CD8-positive, alpha-beta memory T cell (primary cell): ENCODE measurements at places on chromosomes 3 and 15. TPM values are rescaled to one million over a fixed set of nuclear protein-coding genes. Genes with fewer than 3 reads are reported as not detected.

GRCh38 chr3:8596321-8597218 lies 48.0 kb downstream of the SSUH2 start:
- H3K27ac ChIP-seq, result no peak overlapping the region
- no peaks in the 10 kb centered on the region for H3K36me3 ChIP-seq
- no peaks in the 10 kb centered on the region for H3K27me3 ChIP-seq
- no peak overlapping the region for H3K4me3 ChIP-seq

DNA sequence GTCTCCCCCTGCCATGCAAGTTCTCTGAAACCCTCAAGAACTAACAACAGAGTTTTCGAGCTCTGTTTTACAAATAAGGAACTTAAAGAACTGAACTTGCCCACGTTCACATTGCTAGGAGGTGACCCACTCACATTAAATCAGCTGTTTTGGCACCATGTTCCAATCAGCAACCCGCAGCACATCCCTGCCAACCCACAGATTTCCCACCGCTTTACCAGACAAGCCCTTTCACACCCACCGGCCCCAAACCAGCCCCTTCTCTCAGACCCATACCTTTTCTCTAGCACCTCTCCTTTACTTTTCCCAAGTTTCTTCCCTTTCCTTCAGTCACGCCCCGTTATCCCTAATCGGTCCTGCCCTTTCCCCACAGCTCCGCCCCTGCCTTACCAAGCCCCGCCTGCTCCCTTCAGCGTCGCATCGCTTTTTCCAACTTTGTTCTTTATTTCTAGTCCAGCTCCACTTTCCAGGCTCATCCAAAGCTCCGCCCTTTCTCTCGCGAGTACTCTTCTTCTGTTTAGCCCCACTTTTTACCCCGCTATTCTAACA lies 804 bp upstream of the BRPF1 start:
- H3K4me3 ChIP-seq, result peak overlapping the region; percentile 80
- H3K27ac ChIP-seq, result peak overlapping the region; percentile 85
- DNase-seq, result no peak
- H3K36me3 ChIP-seq, result peaks cover 4% of the 10 kb centered on the region
- no peaks in the 10 kb centered on the region for H3K27me3 ChIP-seq
- peaks cover 40% of the 10 kb centered on the region for H3K4me1 ChIP-seq

- no peaks in the 10 kb centered on the region for H3K4me1 ChIP-seq
- H3K4me3 ChIP-seq, result no peak overlapping the region
- DNase-seq, result no peak
- no peaks in the 10 kb centered on the region for H3K27me3 ChIP-seq
These were observed 153.8 kb upstream of the RORA start for GRCh38 chr15:61382927-61383326.

DNA sequence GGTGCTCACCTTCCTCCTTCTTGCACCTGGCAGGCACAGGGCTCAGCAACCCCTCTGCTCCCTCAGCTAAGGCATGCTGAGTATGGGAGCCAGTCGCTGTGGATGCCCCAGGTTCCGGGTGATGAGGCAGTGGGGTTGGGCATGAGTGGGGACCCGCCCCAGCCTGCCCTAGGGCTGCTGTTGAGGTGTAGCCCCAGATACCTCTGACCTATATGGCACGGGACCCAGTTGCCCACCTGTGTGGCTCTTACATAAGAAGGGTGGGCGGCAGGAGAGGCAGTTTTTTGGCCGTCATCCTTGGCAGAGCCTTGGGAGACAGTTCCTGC lies 21.0 kb downstream of the ACSBG1 start:
- no peaks in the 10 kb centered on the region for H3K27me3 ChIP-seq
- DNase-seq, result no peak
- H3K36me3 ChIP-seq, result no peaks in the 10 kb centered on the region

DNA sequence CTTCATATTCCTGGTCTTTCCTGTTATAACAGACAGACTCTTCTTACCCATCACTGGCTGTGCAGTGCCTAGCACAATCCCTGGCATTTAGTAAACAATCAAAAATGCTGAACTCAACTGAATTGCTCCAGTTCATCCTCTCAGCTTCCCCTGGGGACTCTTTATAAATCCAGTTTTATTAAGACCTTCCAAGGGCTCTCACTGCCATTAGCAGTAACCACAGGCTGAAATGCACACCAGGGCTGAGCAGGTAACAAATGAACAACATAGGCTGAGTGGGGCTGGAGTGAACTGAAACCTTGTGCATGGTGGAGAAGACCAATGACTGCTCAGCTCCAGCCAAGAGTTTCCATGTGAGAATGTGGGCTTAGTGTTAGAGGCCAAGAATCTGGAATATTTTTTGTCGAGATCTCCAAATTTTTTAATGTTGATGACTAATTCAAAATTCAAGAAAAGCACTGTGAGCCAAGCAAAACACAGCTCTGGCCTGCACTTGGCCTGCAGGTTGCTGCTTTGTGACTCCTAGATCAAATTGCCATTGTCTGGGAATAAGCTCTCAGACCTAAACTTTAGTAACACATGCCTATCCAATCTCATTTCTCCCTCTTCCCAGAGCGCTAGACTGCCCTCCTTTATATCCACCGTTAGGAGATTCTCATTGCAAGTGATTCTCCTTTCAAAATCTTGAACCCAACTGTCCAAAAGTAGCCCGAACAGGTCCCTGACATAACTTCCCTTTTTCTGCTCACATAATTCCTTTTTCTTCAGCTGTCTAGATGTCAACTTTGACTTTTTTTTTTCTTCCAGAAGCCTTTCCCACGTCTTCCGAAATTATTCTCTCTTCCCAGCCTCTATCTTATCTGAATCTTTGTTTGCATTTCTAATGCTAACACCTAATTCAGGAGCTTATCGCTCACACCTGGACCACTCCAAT lies 7.4 kb downstream of the SQOR start:
- H3K4me1 ChIP-seq, result peaks cover 31% of the 10 kb centered on the region
- H3K36me3 ChIP-seq, result no peaks in the 10 kb centered on the region
- no peak overlapping the region for H3K27ac ChIP-seq
- no peak for DNase-seq

- H3K4me3 ChIP-seq, result no peak overlapping the region
- H3K36me3 ChIP-seq, result no peaks in the 10 kb centered on the region
- no peaks in the 10 kb centered on the region for H3K27me3 ChIP-seq
- no peaks in the 10 kb centered on the region for H3K4me1 ChIP-seq
- no peak overlapping the region for H3K27ac ChIP-seq
These were observed 20.6 kb upstream of the LCTL start for GRCh38 chr15:66586155-66586976.

GRCh38 chr3:23819599-23820360 lies 14.0 kb downstream of the UBE2E1 start:
- no peak for DNase-seq
- no peak overlapping the region for H3K4me3 ChIP-seq
- H3K4me1 ChIP-seq, result peaks cover 10% of the 10 kb centered on the region
- no peak overlapping the region for H3K27ac ChIP-seq
- H3K36me3 ChIP-seq, result no peaks in the 10 kb centered on the region
- no peaks in the 10 kb centered on the region for H3K27me3 ChIP-seq

DNA sequence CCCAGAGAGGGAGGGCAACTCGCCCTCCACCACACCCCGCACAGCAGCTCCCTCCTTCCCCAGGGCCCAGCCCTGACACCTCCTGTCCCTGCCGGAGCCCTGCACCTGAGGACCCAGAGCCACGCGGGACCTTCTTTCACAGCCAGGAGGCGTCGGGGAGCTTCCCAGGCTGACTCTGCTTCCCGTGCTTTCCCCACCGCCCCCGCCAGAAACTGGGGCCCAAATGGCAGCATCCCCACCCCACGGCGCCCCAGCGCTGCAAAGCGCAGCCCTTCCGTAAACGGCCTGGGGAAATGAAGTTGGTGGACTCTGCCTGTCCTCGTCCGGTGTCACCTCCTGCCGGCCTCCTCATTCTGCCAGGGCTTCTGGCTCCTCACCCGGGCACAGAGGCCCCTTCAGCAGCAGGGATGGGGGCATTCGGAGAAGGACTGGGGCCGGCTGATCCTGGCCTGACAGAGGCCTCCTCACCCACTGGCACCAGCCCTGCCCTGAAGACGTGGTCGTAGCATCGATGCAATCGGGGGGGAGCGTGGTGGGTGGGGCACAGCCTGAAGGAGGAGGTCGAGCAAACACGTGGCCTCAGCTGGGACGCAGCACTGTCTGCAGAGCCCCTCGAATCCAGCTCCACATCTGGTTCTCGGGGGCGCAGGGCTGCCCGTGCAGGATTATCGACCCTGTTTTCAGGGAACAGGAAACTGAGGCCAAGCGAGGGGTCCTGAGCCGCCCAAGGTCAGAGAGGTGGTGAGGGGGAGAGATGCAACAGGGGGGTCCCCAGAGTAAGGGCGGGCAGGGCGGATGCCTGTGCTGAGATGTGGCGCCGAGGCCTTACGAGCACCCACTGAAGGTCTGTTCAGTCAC lies 235.4 kb downstream of the XXYLT1 start:
- H3K27ac ChIP-seq, result no peak overlapping the region

DNA sequence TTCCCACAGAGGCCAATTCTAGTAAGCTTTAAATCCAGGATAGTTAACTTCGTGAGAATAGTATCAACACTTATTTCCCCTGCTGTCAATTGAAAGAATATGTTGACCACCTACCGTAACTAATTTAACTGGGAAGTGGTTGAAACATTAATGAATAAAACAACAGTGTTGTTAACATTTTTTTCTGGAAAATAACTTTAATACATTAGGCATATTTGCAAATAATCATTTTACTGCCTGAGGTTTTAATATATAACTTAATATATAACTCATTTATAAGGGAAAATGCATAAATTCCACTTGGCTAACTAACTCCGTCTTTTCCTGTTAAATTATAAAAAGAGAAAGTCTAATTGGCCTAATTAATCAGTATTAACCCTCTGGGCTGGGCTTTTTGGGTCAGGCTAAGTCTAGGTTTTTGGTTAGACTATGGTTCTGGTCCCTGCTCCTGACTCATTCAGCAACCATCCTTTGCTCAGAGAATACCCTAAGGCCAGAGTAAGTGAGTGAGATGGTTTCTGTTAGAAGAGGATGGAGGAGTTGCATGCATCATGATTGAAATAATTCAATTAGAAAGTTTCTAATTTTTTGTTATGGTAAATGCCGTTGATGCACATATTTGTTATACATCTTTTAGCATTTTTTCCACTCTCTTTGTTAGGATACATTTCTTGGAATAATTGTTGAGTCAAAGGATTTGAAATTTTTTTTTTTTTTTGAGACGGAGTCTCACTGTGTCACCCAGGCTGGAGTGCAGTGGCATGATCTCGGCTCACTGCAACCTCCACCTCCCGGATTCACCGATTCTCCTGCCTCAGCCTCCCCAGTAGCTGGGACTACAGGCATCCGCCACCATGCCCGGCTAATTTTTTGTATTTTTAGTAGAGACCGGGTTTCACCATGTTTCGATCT lies 10.8 kb upstream of the SKIL start:
- no peaks in the 10 kb centered on the region for H3K36me3 ChIP-seq
- H3K27ac ChIP-seq, result no peak overlapping the region
- H3K27me3 ChIP-seq, result no peaks in the 10 kb centered on the region
- no peak for DNase-seq
- no peak overlapping the region for H3K4me3 ChIP-seq
- no peaks in the 10 kb centered on the region for H3K4me1 ChIP-seq

- peaks cover 22% of the 10 kb centered on the region for H3K4me1 ChIP-seq
- H3K27ac ChIP-seq, result no peak overlapping the region
- H3K36me3 ChIP-seq, result no peaks in the 10 kb centered on the region
- H3K4me3 ChIP-seq, result no peak overlapping the region
- H3K27me3 ChIP-seq, result no peaks in the 10 kb centered on the region
These were observed 88.9 kb downstream of the ITPR1 start for GRCh38 chr3:4581920-4582611.

DNA sequence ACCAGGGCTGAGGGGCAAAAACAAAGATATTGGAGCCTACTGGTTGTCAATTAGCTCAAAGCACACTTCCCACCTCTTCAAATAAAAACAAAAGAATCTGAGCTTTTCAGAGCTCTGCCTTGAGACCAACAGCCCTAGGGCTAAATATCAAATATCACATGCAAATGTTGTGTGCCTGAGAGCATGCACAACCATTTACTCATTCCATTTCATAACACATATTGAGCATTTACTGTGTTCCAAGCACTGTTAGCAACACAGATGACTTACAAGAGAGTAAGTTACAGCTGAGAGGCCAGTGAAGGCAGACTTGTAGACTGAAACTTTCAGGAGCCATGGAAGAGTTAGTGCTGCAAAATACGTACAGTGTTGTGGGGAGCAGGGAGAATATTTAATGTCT lies 222.4 kb downstream of the CPNE4 start:
- H3K4me1 ChIP-seq, result no peaks in the 10 kb centered on the region
- no peaks in the 10 kb centered on the region for H3K36me3 ChIP-seq
- H3K27me3 ChIP-seq, result no peaks in the 10 kb centered on the region
- no peak overlapping the region for H3K4me3 ChIP-seq
- H3K27ac ChIP-seq, result no peak overlapping the region

- H3K36me3 ChIP-seq, result no peaks in the 10 kb centered on the region
- no peak overlapping the region for H3K27ac ChIP-seq
- DNase-seq, result no peak
These were observed 5.9 kb downstream of the CAMK2N2 start for GRCh38 chr3:184255291-184256039.

- H3K4me3 ChIP-seq, result no peak overlapping the region
- H3K4me1 ChIP-seq, result no peaks in the 10 kb centered on the region
- no peaks in the 10 kb centered on the region for H3K27me3 ChIP-seq
- no peaks in the 10 kb centered on the region for H3K36me3 ChIP-seq
These were observed 19.7 kb upstream of the CLN6 start for GRCh38 chr15:68249058-68249713.

GRCh38 chr3:57983734-57984518 lies 24.3 kb upstream of the FLNB start:
- no peak for DNase-seq
- no peak overlapping the region for H3K27ac ChIP-seq

- no peak overlapping the region for H3K4me3 ChIP-seq
- H3K27ac ChIP-seq, result no peak overlapping the region
- no peak for DNase-seq
- H3K4me1 ChIP-seq, result no peaks in the 10 kb centered on the region
These were observed 324.0 kb upstream of the CHRM5 start for GRCh38 chr15:33644304-33644703.

The SLCO2A1 gene
- total RNA-seq, result not detected

The EIF2A gene
- 131 TPM for total RNA-seq

The IL17RE gene
- total RNA-seq, result 1.2 TPM

The MUSTN1 gene
- 0.79 TPM for total RNA-seq

The PRR20G gene
- not detected for total RNA-seq

The ALDH1A3 gene
- total RNA-seq, result not detected

The NR2F2 gene
- total RNA-seq, result not detected
